CD4-positive, alpha-beta T cell (primary cell): ENCODE measurements at places on chromosomes 7 and 10. TPM values are rescaled to one million over a fixed set of nuclear protein-coding genes. Genes with fewer than 3 reads are reported as not detected.

The NCF1 gene
- total RNA-seq = 4.5 TPM

The COL17A1 gene
- not detected for total RNA-seq

The PON1 gene
- not detected for total RNA-seq

The PBLD gene
- total RNA-seq = 1.7 TPM
